ENCODE measurements at places on chromosomes 7 and 10.

DNA sequence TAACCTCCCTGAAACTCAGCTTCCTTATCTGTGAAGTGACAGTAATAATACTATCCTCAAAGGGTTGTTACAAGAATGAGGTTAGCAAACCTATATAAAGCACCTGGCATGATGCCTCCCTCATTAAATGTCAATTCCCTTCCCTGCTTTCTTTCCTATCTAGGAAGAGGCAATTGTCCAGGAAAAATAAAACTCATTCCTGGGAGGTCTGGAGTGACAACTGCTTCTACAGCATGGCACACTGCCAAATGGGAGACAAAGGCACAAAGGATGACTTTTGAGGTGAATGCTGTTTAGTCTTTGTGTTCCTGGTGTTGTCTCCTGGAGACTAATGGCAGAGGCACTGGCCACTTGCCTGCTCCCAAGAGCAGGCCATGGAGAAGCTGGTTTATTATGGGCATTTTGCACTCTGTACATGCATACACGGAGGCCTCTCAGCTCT is 32.2 kb upstream of the PDE1C start:
- no peak for DNase-seq

DNA sequence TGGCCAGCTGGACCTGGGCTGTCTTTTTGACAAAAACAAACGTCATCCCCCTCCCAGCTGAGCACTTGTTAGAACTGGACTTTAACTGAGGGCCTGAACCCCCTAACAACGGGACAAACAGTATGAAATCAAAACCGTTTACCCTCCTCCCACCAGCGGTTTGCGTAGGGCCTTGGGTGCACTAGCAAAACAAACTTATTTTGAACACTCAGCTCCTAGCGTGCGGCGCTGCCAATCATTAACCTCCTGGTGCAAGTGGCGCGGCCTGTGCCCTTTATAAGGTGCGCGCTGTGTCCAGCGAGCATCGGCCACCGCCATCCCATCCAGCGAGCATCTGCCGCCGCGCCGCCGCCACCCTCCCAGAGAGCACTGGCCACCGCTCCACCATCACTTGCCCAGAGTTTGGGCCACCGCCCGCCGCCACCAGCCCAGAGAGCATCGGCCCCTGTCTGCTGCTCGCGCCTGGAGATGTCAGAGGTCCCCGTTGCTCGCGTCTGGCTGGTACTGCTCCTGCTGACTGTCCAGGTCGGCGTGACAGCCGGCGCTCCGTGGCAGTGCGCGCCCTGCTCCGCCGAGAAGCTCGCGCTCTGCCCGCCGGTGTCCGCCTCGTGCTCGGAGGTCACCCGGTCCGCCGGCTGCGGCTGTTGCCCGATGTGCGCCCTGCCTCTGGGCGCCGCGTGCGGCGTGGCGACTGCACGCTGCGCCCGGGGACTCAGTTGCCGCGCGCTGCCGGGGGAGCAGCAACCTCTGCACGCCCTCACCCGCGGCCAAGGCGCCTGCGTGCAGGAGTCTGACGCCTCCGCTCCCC is at the start of gene IGFBP1:
IGFBP1 (plus strand) TSS at position 304 of the 808 bp plus-strand sequence; CDS start at position 469, 165 bp downstream.
- peak; percentile 64 for DNase-seq

DNA sequence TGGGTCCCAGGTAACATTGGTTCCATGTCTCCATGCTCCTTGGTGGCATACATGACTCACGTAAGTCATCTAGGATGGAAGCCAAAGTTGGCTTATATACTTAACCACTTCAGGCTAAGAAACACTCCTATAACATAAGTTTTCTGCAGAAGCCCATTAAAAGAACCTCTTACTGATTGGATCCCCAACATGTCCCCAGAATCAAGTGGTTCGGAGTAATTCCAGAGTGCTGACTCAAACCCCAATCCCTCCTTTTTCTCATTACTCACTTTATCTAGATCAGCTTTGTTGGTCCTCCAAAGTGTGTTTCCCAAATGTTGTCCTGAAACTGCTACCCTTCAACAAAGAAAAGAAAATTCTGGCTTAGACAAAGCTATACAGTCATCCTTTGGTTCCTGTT is 10.1 kb upstream of the ATOH7 start:
- DNase-seq = no peak

GRCh38 chr7:129271500-129272355 is 46.9 kb downstream of the AHCYL2 start:
- peak; percentile 35 for DNase-seq

Data from eye (tissue), 1 donor.